ENCODE measurements at places on chromosomes 2 and 18.

DNA sequence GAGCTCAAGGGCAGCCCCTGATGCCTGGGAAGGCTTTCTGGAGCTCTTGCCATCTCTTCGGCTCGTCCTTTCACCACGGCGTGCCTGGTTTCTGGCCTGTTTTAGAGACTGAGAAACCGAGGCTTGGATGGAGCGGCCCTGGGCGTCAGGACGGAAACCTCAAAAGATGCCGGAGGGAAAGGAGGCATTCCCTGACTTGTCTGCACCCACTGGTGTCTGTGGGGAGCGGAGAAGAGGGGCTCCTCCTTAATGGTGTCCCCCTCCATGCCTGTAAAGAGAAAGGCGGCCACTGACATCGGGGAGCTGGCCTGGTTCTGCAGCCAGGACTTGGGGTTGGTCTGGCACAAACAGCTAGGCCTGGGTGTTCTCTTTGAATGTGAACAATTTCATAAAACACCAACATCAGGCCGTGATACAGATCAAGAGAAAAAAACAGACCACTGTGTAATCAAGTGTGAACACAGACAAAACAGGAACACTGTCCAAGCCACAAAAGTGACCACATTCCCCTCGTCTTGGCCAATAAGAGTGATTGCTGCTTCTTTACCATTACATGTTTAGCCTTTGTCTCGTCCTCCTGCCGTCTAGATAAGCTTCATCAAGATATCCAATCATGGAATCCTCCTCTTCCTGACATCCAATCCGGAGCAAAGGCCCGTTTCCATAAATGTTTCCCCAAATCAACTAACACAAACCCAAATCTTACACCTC is 633 bp upstream of the ILKAP start:
- DNase-seq: no peak

GRCh38 chr2:37568565-37568964 is 102.9 kb downstream of the CDC42EP3 start:
- DNase-seq: no peak

GRCh38 chr2:220499225-220499624 is 871.8 kb downstream of the SLC4A3 start:
- DNase-seq: no peak

DNA sequence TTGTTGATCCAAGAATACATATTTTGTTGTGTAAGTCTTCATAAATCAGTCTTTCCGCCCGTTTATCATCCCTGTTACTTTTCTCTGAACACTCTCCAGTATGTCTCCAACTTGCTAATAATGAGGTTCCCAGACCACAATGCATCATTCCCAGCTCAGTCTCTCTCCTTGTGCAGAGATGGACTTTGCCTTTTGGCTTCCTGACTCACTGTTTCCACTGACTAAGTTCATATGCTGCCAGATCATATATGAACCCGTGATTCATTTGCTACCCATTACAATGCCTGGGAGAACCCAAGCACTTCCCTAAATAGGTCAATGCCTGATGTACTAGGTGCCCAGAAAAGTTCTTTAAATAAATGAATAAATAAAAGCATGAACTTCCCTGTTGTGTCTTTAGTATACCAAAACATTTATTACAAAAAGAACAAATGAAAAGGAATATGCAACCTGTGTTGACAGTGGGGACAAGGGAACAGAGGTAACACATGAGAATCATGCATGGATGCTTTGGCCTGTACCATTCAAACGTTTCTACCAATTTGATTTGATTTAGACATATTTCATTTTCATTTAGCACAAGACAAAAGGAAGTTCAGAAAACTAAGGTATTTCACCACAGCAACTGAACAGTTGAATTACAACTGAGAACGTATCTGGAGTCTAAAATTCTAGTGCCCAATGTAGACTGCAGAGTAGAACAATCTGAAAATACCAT is 215.4 kb upstream of the HNRNPA3 start:
- DNase-seq: no peak

DNA sequence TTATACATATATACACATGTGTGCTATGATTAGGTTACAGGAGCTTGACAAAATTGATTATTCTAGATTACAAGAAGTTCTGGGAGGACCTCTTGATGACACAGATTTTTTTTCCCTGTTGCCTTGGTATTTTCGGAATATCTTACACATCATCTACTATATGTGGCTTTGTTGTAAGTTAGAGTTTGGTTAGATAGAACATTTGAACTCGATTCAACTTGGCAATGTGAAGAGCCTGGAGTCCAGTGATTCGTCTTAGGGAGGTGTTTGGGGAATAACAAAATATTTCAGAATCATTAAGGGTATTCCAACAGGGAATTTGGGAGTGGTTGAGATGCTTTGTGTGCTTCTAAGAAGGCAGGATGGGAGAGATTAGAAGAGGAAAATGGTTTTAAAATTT is 39.3 kb upstream of the EFEMP1 start:
- DNase-seq: no peak
